Hematopoietic multipotent progenitor cell treated with erythropoietin and hydrocortisone succinate and interleukin-3 and kit ligand, for 17 days (in vitro differentiated cells): ENCODE measurements at places on chromosomes 2 and 18.

- DNase-seq: no peak
Observed at GRCh38 chr2:26300234-26300925, 45.6 kb upstream of the SELENOI start.

DNA sequence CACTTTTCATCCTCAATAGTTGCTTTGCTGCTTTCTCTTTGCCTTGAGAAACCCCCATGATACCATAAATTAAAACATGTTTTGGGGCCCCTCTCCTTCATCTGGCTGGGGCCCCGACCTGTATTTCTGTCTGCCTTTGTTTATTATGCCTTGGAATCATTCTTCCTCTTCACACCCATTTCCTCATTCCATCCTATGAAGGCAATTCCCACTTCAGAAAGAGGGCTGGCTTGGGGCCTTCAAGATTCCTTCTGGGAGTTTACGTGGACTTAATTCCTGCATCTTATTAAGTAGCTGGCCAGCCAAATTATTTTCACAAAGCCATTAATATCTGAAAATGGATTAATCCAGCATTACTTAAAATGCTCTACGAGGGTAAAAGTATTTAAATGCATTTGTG is 6.8 kb upstream of the LRRTM1 start:
- DNase-seq: no peak

- no peak for DNase-seq
Observed at GRCh38 chr2:235149240-235149659, 197.4 kb downstream of the SH3BP4 start.

DNA sequence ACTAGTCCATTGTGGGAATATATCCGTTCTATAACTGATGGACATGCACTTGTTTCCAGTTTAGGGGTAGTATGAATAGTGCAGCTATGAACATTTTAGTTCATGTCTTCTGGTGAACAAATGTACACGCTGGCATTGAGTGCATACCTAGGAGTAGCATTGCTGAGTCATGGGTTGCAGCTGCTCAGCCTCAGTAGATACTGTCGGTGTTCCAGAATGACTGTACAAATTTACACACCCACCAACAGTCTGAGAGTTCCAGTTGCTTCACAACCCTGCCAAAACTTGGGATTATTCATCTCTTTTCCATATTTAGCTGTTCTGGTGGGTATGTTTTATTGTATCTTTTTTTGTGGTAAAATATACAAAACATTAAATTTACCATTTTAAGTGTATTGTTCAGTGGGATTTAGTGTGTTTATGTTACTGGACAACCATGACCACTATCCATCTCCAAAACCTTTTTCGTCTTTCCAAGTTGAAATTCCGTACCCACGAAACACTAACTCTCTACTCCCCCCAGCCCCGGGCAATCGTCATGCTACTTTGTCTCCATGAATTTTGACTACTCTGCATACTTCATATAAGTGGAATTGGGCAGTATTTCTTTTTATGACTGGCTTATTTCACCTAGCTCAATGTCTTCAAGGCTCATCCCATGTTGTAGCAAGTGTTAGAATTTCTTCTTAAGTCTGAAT is 281.0 kb downstream of the PRKCE start:
- DNase-seq: no peak

- no peak for DNase-seq
Observed at GRCh38 chr2:179543361-179543901, 278.8 kb upstream of the SESTD1 start.

DNA sequence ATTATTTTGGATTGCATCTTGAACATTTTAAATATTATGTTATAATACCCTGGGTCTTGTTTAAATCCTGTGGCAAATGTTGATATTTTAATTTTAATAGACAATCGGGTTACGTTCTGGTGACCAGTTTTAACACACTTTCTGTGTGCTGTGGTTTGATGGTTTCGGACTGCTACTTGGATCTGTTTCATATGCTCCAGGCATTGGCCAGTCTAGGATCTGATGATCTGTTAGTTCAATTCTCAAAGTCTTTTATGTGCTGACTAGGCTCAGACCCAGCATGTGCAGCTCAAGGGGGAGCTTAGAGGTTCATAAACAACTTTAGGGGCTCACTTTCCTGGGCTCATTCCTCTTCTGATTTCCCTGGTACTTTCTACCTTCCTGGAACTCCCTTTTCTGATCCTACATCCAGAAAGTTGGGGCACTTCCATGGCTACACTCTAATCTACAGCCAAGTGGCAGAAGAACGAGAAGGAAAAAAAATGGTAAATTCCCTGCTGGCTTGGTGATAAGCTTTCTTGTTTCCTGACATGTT is 5.0 kb upstream of the ZBTB14 start:
- DNase-seq: no peak

DNA sequence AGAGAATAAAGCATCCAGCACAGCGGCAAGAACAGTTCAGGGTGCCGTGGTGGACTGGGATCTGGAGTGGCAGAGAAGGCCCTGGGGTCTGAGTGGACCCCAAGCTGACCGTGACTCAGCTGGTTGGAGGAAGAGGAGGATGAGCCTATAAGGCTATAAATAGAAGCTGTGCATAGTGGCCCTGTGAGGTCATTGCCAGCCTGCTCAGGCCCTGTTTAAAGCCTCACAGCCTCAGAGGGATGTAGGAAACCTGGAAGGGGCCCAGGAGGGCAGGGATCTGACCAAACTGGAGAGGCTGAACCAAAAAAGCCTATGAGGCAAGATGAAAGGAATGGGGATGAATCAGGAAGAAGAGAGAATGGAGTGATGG is 11.3 kb upstream of the DES start:
- DNase-seq: no peak

DNA sequence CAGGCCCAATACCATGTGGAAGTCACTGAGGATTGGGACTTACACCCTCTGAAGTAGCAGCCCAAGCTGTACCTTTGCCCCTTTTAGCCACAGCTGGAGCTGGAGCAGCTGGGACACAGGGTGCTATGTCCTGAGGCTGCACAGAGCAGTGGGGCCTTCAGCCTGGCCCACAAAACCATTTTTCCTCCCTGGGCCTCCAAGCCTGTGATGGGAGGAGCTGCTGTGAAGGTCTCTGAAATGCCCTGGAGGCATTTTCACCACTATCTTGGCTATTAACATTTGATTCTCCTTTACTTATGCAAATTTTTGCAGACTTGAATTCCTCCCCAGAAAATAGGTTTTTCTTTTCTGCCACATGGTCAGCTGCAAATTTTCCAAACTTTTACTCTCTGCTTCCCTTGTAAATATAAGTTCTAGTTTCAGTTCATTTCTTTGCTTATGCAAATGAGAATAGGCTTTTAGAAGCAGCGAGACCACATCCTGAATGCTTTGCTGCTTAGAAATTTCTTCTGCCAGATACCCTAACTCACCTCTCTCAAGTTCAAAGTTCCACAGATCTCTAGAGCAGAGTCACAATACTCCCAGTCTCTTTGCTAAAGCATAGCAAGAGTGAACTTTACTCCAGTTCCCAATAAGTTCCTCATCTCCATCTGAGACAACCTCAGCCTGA is 213.8 kb upstream of the MGAT5 start:
- no peak for DNase-seq

- no peak for DNase-seq
Observed at GRCh38 chr18:11851806-11852337, 659 bp downstream of the CHMP1B start.

GRCh38 chr18:67428805-67429204 is 87.7 kb downstream of the DSEL start:
- no peak for DNase-seq

- DNase-seq: peak; percentile 47
Observed at GRCh38 chr2:130336877-130337734, 5.6 kb upstream of the IMP4 start.

GRCh38 chr2:184444217-184444616 is 154.1 kb upstream of the ZNF804A start:
- no peak for DNase-seq

- DNase-seq: no peak
Observed at GRCh38 chr2:43075811-43076585, 150.4 kb downstream of the ZFP36L2 start.

DNA sequence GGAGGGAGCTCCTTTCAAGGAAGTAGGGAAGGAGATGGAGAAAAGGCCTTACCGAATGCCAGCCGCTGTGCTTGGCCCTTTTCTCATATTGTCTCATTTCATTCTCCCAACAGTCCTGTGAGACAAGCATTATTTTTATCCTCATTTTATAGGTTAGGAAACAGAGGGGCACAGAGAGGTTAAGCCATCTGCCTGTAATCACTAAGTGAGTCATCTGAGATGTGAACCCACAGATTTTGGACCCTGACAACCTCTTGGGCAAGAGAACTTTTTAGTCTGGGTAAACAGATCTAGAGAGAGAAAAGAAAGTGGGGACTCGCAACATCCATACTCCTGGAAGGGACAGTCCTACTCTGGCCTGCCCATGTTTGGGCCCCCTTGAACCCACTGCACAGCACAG is 91.7 kb upstream of the LCLAT1 start:
- no peak for DNase-seq

DNA sequence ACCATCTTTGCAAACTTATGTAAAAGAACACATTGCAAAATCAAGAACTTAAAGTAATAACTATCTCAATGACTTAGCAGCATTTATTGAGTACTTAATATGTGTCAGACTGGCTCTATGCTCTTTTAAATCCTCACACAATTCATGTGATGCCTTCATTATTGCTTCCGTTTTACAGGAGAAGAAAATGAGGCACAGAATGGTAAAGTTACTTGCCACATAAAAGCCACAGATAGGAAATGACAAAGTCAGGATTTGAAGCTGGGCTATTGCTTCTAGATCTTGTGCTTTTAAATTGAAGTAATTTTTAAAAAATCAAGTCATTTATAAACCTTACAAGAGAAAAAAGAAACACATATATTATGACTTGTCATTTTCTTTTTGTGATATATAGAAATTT is 174.2 kb downstream of the WDR7 start:
- no peak for DNase-seq

DNA sequence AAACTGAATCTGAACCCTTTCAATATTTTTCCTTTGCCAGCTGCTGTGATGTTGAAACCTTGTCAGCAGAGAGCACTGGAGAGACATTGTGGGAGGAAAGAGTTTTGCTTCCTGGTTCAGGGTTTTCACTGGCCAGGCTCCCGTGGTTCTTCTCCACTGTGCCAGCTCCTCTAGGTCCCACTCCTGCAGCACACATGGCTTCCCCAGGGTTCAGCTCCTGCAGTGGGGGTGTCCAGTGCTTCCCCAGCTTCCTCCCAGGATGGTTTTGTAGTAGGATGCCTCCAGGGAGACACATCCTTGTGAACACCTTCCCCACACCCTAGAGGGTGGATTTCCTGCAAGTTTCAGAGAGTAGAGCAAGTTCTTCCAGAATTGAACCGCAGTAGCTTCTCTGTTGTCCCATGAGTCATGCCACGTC is 24.0 kb upstream of the SULT1C3 start:
- no peak for DNase-seq

DNA sequence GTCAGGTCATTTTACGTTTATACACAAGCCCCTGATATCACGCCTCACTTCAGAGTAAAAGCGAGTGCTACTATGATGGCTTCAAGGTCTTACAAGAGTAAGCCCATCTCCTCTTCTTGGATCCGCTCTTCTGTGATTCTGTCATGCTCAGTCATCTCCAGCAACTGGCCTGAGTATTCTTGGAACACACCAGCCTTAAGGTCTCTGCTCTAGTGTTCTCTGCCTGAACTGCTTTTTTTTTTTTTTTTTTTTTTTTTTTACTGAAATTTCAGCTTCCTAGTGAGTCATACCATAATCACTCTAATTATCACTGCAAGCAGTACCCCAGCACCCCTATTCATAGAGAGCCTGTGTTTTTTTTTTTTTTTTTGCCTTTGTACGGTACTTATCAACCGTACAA is 1228.9 kb downstream of the CNTNAP5 start:
- DNase-seq: no peak

DNA sequence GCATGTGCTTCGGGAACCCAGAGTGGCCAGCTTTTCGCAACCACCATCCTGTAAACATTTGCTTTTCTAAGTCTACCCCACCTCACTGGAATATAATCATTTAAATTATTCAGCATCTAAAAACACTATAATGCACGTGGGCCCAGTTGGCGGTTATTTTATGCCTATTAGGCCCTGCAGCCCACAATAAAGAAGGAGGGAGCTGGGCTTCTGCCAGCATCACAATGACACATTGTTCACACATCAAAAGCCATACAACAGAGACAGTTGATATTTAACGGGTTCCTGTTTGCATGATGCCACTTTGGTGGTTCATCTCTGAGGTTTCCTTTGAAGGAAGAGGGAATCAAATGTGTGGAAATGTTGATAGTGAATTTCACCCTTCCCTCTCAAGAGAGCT is 916.0 kb upstream of the CELF4 start:
- DNase-seq: no peak

- DNase-seq: no peak
Observed at GRCh38 chr2:47076586-47077441, 78.3 kb downstream of the STPG4 start.

- no peak for DNase-seq
Observed at GRCh38 chr18:61572084-61572655, 238.9 kb downstream of the CDH20 start.

DNA sequence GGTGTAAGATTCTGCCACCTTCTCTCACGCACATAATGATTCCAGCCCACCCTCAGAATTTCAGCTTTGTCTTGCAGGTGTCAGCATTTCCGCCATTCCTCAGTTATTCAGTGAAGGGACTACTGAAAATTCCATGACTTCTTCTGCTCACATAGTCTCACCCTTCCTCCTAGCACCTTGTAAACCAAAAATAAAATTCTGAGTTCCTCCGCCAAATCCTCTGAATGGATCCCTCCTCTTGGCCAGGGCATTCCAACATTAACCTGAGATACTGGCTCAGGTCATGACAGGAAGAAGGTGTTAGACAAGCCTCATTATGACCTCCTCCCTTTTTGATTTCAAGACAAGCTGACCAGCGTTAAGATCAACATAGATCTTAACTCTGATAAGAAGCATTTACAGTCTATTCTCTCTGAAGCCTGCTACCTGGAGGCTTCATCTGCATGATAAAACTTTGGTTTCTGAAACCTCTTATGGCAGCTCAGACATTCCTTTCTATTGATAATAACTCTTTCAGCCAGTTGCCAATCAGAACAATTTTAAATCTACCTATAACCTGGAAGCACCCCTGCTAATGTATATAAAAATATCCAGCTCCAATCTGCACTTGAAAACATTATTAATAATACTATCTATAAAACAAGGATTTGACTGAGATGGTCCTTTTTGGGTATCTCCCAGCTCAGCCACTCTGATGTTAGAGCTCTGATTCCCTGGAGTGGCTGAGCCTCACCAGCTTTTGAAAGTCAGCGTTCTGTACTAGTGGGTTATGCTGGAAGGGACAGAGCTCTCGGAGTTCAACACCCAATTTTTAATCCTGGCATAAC is 136.4 kb upstream of the APCDD1 start:
- no peak for DNase-seq

GRCh38 chr2:136378712-136379595 is 261.0 kb upstream of the CXCR4 start:
- DNase-seq: peak; percentile 8

GRCh38 chr2:187581125-187581896 is 27.1 kb upstream of the TFPI start:
- DNase-seq: peak; percentile 71

DNA sequence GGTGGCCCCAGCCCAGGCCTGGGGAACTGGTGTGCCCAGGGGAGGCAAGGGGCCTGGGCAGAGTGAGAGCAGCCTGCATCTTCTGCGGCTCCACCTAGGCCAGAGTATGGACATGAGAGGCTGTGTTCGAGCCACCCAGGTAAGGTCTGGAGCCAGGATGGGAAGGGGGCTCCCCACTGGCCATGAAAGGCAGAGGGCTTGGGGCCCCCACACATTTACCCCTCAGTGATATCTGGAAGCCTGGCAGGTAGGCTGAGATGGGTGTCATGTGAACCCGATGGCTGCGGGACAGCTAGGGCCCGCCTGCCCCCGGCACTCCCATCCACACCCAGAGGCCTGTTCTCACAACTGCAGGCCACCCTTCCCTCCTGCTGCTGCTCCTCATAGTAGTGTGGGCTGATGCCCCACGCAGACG is 13.2 kb downstream of the ADRA2B start:
- no peak for DNase-seq

GRCh38 chr2:161100211-161100895 is 59.9 kb upstream of the TANK start:
- DNase-seq: no peak
